ENCODE measurements at places on chromosomes 16 and 17.

- no peak for DNase-seq
Measured at GRCh38 chr17:17958982-17959381, 13.2 kb downstream of the TOM1L2 start.

GRCh38 chr16:68361485-68361884, 50.7 kb downstream of the PRMT7 start:
- no peak for DNase-seq

DNA sequence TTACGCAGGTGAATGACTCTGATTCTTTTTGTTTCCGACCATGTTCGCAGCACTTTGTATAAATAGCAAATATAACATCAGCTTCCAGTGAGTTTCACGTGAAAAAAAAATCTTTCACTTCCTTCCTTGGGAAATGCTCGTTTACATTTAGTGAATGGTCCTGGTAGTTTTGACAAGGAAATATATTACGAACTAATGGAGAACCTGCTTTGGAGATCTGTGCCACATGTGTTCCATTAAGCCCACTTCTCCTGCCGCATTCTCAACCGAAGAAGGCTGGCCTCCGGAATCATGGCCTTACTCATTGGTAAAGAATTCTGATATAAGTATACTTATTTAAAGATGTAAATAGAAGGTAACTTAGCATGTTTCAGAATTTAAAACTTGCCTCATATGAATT, 3.6 kb downstream of the CRAMP1 start:
- DNase-seq = no peak

DNA sequence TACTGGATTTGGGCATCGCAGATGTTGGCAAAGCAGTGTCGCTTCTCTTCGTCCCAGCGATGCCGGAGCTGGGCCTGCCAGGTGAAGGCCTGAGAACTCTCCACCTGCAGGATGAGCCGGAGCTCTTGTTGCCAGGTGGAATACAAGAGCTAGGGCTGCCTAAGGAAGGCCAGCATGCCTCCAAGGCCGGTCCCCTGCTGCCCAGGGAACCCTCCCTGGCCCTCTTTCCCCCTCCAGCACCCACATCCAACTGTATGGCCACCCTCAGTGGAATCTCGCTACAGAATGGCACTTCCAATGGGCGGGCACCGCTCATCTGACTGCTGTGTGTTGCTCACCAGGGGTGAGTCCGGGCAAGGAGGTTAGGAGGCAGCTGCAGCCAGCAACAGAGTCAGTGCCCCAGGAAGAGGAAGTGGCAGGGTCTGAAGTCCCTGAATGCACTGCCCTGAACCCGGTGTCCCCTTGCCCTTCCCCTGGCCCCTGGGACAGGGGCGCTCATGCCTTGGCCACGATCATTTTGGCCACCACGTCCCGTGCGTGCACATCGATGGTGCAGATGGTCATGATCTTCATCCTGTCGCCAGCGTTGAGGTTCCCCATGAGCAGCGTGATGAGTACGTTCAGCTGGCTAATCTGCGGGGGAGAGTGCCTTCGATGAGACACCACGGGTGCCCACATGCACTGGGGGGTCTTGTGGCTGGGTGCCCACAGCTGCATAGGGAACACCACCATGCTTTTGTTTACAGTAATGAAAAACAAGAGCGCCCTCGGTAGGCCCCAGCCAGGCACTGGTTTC, 75.8 kb downstream of the DNAH17 start:
- no peak for DNase-seq

GRCh38 chr16:70573451-70574121, 50.0 kb downstream of the SF3B3 start:
- no peak for DNase-seq

Measured in cerebellar nuclear complex (tissue), 1 donor.